Thoracic aorta (tissue), 2 donors: ENCODE measurements at places on chromosomes 2 and 18.

GRCh38 chr2:10258326-10258725 is 44.4 kb upstream of the HPCAL1 start:
- no peak for DNase-seq

DNA sequence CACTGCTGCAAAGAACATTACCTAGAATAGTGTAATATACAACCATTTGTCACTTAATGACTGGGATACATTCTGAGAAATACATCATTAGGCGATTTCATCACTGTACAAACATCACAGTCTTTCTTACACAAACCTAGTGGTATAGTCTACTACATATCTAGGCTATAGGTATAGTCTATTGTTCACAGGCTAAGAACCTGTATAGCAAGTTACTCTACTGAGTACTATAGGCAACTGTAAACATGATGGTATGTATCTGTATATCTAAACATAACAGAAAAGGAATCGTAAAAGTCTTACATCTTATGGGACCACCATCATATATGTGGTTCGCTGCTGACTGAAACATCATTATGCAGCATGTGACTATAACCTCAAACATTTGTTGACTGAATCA is 21.4 kb downstream of the SP3 start:
- no peak for DNase-seq

- no peak for DNase-seq
These were observed 2.3 kb downstream of the TM4SF20 start for GRCh38 chr2:227376656-227377396.

- peak; percentile 4 for DNase-seq
These were observed 296 bp downstream of the TTC21B start for GRCh38 chr2:165953306-165953654.
